Stimulated activated CD4-positive, alpha-beta T cell treated with anti-CD3 and anti-CD28 coated beads, Interleukin-4, amount 100 ng/mL, for 4 hours (primary cell): ENCODE measurements at places on chromosomes 11 and 22.

- DNase-seq: no peak
These were observed 1.9 kb downstream of the SEC14L4 start for GRCh38 chr22:30503551-30503950.

DNA sequence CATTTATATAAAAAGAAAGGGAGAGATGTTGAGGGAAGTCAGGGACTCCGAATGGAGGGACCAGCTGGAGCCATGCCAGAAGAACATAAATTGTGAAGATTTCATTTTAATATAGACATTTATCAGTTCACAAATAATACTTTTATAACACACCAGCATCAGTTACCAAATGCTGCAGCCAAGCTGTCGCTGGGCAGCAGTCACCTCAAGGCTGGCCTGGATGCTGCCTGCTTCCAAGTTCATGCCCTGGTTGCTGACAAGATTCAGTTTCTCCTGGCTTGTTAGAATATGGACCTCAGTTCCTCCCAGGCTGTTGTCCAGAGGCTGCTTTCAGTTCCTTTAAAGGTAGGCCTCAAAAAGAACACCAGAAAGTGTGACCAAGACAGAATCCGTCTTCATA lies 30.8 kb upstream of the ALDH3B2 start:
- DNase-seq: no peak

DNA sequence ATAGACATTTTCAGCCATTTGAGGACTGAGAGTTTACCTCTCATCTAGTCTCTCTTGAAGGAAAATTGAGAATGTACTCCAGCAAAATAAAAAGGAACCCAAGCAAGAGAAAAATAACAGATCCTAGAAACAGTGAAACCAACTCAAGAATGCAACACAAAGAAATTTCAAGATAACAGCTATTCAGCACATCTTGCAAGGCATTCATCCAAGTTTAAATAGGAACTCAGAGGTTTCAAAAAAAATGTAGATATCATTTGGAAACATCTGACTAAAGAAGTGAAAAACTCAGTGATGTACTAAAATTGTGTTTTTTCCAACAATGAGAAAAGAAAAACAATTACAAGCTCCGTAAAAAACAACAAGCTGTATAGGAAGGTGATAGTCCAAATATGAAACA lies 76.4 kb downstream of the TMEM135 start:
- no peak for DNase-seq

GRCh38 chr22:24138649-24139420 lies 42.5 kb upstream of the SUSD2 start:
- DNase-seq: no peak
